ENCODE measurements at places on chromosomes 11 and 22. TPM values are rescaled to one million over a fixed set of nuclear protein-coding genes. Genes with fewer than 3 reads are reported as not detected.

DNA sequence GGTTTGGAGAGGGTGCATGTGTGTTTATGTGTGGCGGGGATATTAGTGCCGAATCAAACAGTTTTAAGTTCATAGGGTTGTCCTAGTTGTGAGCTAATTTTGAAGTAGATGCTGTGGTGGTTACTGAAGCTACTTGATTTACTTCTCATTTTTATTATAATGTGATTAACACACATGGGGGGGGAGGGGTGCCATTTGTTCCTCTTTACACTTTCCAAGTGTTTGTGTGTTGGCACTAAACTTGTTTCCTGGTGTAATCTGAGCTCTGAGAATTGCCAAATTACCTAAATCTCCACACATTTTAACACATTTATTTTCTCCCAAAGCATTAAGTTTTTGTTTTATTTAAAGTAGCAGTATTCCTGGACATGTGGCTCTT lies 60.1 kb downstream of the ZNRF3 start:
- no peak for DNase-seq

- DNase-seq, result no peak
Measured at GRCh38 chr22:31477329-31477728, 12.3 kb downstream of the EIF4ENIF1 start.

GRCh38 chr11:116234989-116235568 lies 537.7 kb downstream of the BUD13 start:
- no peak for DNase-seq

The CHADL gene
- 3.4 TPM for polyA plus RNA-seq

GRCh38 chr22:46061501-46062231 lies 84.7 kb upstream of the WNT7B start:
- DNase-seq, result no peak

GRCh38 chr11:24226606-24227005 lies 270.2 kb upstream of the LUZP2 start:
- no peak for DNase-seq

DNA sequence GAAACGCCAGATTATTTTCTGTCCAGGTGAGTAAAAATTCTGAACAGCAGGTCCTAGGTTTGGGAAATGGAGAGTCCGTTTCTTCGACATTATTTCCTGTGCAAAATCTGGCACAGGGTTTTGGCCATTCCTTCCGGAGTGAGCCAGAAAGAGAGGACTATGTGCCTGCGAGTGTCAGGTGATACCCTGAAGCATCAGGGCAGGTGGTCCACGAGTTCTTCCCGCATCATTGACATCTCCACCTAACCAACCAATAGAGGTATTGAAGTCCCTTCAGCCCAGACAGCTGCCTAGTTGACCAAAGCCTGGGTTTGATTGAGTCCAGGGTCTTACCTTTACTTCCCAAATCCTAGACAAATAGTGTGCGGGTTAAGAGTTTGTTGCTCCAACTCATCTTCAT lies 808 bp downstream of the SNAP29 start:
- no peak for DNase-seq

DNA sequence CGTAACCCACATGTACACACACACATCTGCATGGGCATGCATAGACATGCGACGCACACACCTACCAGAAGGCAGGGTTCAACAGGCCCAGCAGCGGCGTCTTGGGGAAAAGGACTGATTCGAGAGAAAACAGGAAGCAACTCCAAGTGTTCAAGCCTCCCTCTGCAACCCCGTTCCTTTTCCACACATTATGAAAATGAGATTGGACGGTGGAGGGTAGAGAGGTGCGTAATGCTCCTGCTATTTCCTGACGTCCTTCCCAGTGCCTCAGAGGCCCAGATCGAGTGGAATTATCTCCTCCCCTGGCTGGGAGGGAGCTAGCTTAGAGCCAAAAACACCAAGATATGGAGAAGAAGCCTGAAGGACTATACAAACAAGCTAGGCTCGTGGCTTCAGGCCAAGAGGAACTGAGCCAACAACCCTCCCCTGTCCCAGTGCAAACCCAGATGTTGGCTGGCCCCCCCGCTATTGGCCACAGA lies 289.2 kb downstream of the MN1 start:
- peak; percentile 49 for DNase-seq

The GLYATL1 gene
- 149 TPM for polyA plus RNA-seq

The ALX4 gene
- polyA plus RNA-seq, result 0.39 TPM

DNA sequence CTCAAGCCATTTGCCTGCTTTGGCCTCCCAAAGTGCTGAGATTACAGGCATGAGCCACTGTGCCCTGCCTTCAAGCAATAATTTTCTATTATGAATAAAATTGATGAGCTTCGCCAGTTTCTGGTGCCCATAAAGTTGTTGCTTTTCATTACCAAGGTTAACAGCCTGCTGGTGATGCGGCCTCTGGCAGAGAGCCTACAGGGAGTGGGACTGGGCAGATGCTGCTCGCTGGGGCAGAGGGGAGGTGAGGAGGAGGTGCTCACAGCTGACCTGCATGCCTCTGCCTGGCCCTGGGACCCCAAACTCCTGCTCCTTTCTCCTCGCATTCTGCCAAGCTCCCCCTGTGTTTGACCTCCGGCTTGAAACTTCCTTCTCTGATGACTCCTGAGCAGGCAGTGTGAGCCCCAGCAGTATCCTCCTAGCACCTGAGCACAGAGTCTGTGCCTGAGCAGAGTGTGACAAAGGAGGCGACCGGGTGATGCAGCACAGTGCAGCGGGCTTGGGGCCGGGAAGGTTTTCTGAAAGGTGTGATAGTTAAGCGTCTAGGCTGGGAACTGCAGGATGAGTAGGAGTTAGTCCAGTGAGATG lies 56.1 kb upstream of the B3GAT1 start:
- no peak for DNase-seq

The PHF5A gene
- polyA plus RNA-seq, result 43.9 TPM

GRCh38 chr11:10633261-10633660 lies 60.3 kb downstream of the IRAG1 start:
- no peak for DNase-seq

- DNase-seq, result no peak
Measured at GRCh38 chr11:82194521-82194920, 539.1 kb downstream of the FAM181B start.

The SLC22A12 gene
- polyA plus RNA-seq, result 11.3 TPM

The GRAMD1B gene
- 12.8 TPM for polyA plus RNA-seq

DNA sequence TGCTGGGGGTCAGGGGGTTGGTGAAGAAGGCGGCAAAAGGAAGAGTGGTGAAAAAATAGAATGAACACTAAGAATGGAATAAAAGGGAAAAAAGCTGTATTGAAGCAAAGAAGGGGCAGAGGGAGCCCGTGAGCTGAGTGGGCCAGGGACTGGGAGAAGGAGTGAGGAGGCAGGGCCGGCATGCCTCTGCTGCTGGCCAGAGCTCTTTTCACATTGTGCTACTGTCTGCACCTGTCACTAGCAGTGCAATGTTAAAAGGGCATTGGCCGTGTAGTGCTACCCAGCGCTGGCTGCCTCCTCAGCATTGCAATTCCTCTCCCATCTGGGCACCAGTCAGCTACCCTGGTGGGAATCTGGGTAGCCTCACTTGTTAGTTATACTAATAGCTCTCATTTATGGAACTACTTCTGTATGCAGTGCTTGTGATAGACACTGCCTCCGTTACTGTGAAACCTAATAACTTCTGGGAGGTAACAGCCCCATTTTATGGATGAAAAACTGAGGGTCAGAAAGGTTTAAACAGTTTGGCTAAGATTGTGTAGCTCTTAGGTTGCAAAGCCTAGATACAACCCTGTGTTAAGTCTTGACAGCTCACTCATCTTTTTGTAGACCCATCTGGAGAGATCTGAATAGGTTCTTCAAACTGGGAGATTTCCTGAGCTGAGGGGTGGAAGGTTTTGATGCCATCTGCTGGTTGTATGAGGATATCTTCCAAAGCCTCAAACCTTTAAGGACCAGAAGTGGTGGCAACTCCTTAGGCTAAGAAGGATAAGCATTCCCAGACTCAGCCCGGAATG lies 8.5 kb downstream of the YPEL4 start:
- DNase-seq, result no peak

The LGALS1 gene
- 548 TPM for polyA plus RNA-seq

The C11orf97 gene
- polyA plus RNA-seq, result 0.24 TPM

DNA sequence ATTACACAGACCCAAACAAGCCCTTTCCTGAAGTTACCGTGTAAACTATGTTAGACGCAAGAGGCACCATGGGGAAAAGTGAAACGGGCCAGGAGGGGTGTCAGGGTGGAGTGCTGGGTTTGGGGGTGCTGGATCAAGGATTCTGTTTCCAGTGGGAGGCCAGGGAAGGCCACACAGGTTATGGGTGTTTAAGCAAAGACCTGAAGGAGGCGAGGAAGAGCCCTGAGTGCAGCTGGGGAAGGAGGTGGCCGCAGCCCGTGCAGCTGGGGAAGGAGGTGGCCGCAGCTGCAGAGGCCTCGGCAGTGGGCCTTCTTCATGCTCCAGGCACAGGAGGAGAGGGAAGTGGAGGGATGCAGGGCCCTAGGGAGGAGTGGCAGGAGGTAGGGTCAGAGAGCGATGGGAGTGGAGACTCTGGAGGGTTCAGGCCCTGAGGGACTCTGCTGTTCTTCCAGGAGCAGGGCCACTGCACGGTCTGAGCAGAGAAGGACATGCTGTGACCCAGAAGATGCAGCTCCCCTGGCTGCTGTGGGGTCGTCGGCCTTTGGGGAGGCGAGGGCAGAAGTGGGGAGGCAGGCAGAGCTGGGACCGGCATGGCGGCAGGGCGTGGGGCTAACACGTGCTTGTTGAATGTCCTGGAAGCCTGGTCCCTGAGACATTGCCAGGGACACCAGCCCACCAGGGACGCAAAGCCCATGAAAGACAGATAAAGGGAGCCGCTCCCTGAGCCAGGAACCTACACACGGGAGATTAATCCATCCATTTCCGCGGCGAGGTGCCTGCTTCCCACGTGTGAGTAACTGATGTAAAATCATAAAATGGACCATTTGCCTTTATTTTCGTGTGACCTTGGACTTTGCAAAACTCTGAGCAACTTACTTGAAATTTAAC lies 1049.1 kb downstream of the BRD1 start:
- DNase-seq, result no peak

GRCh38 chr11:28777126-28777525 lies 668.9 kb downstream of the METTL15 start:
- no peak for DNase-seq

DNA sequence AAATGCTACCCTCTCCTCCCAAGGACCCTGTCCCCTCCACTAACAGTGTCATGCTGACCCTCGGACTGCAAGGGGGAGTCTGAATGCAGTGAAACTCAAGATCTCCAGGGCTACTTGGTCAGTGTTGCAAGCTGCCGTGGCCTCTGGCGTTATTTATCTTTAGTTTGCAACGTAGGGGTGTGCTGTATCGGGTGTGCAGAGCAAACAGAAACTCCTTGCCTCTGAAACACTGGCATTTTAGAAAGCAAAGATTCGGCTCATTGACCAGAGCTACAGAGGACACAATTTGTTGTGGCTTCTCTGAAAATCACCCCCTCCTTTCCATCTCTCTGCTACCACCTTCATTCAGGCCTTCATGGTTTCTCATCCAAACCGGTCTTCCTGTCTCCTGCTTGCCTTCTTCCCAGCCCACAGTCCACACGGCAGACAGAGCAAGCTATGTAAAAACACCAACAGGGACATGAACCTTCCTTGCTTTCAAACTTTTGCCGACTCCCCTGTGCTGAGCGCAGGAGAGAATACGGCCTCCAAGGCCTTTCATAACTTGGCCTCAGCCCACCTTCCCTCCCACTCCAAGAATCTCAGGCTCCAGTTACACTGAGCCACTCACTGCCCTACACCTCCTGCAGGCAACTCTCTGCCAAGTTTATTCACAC lies 14.9 kb downstream of the FZD4 start:
- no peak for DNase-seq

- no peak for DNase-seq
Measured at GRCh38 chr11:61052182-61052972, 49.9 kb upstream of the CD5 start.

The EMSY gene
- polyA plus RNA-seq, result 35.9 TPM

- no peak for DNase-seq
Measured at GRCh38 chr11:43834286-43834685, 46.3 kb upstream of the ALKBH3 start.

DNA sequence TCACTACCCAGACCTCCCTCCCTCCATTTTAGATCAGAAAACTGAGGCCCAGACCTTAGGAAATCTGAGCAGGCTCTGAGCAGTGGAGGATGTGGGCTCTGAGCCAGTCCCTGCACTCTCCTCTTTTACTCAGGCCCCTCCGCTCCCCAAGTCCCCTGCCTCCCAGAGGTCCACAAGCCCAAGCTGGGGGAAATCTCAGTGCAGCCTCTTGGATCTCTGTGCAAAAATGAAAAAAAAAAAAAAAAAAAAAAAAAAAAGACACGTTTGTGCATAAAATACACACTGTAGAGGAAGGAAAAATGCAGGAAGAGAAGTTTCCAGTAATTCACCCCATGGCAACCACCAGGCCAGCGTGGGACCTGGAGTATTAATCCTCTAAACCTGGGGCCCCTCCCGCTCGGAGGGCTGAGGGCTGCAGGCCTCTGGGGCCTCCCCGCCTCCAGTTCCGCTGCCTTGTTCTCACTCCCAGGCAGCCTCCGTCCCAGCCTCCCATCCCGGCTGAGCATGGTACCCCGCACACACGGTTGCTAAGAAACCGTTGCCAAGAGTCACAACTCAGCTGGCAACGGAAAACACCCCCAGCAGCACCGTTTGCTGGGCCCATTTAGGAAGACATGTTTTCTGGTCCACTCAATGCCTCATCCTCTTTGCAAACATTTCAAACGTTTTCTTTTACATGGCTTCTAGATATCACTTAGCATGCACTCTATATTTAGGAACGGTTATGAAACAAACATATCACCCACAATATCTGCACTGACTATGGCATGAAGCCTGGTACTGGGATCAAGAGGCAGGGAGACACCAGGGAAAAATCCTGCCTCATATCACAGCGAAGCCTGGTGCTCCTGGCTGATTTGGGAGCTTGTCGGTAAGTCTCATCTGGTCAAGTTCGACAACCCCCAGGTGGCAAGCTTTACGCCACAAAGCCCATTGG lies 227.5 kb downstream of the CTTN start:
- DNase-seq, result no peak

GRCh38 chr11:65554057-65554818 lies 3.9 kb downstream of the LTBP3 start:
- no peak for DNase-seq

DNA sequence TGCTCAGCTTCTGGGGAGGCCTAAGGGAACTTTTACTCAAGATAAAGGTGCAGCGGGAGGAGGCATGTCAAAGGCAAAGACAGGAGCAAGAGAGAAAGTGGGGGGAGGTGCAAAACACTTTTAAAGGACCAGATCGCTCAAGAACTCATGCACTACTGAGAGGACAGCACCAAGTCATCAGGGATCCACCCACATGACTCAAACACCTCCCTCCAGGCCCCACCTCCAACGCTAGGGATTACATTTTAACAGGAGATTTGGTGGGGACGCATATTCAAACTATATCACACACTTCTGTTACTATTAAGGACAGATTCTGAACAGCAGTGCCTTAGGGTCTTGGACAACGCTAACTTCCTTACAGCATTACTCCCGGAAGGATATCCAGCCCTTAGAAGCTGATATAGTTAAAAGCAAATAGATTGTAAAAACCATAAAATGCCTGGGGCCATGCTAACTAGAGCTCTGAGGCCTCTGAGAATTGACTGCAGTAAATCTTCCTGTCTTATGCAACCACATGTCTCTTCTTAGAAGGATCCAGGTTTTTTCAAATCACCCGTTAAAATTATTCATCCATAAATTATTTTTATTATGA lies 16.7 kb upstream of the ZC3H12C start:
- no peak for DNase-seq

- no peak for DNase-seq
Measured at GRCh38 chr11:46903846-46904245, 14.5 kb downstream of the LRP4 start.

The CEP57 gene
- 72.5 TPM for polyA plus RNA-seq

All from renal cortex interstitium (tissue), 15 donors.